ENCODE measurements at places on chromosomes 16 and 17. TPM values are rescaled to one million over a fixed set of nuclear protein-coding genes. Genes with fewer than 3 reads are reported as not detected.
A peak's percentile ranks its signal among the peaks of the same experiment; 100 is the strongest.

GRCh38 chr17:76281573-76282371 lies 16.6 kb downstream of the UBALD2 start:
- DNase-seq = no peak

GRCh38 chr17:80969030-80969673 lies 22.5 kb upstream of the CHMP6 start:
- peak; percentile 36 for DNase-seq

The GDPD3 gene
- total RNA-seq = 0.24 TPM

- no peak for DNase-seq
Measured at GRCh38 chr16:19431636-19432340, 14.1 kb downstream of the TMC5 start.

DNA sequence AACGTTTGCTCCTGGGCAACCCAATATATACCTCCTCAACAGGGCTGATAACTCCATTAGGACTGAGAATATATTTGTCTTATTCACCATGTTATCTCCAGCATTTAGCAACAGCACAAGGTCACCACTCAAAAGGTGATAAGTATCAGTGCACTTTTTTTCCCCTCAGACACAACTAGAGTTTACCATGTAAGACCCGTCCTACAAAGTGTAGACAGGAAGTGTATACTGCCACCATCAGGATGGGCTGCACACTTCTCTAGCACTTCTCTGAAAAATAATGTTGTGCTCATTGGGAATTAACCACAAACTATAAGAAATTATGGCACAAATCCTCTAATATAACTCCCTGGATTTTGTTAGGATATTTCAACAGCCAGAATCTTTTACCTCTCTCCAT lies 5.7 kb upstream of the VAT1L start:
- DNase-seq = no peak

DNA sequence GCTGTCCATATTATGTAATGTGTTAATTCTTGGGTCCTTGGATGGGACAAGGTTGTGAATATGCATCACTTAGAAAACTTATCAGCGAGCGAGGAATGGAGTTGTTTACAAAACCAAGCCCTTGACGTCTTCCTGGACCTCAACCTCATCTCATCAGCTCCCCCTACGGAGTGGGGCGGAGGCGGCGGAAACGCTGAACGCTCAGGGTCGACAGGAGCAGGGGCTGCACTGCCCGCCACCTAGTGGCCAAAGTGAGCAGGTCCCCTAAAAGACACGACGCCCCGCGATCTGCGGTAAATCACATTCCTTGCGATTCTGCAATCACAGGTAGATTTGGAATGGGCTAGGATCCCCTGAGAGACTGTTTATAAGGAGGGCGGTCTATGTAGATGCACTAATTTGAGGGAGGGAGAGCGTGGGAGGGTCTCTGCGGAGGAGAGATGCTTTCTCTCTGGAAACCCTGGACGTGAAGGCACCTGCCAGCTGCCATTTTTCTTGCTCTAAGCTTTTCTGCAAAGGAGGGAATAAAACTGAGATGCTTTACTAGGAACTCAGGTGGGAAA lies 5.4 kb upstream of the ICAM2 start:
- DNase-seq = peak; percentile 79

- DNase-seq = peak; percentile 70
Measured at GRCh38 chr16:12095275-12096156, 119.0 kb downstream of the SNX29 start.

DNA sequence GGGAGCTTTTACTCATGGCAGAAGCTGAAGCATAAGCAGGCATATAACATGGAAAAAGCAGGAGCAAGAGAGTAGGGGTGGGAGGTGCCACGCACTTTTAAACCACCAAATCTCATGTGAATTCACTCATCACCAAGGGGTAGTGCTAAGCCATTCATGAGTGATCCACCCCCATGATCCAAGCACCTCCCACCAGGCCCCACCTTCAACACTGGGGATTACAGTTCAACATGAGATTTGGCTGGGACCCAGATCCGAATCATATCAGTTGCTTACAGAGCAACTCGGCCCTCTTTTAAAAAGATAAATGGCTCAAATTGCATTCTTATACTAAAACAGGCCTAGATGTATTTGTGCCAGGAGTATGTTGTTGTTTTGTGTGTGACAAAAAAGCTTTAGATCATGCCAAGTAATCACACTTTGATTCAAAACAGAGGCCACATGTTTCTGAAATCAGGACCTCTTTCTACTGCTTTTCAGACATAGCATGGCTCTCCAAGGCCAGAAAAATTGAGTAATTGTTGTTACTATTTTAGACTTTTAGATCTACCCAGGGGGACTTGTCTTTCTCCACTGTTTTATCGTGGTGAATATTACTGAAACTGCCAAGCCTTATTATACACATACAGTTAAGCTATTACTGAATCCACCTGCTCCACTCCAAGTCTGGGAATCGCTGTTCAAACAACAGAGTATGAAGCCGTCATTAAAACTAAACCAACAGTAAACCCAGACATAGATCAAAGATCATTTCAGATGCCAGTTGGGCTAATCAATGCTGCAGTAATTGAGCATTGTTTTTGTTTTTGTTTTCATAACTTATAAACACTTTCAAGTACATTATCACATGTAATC lies 163.3 kb downstream of the KCNJ2 start:
- no peak for DNase-seq

DNA sequence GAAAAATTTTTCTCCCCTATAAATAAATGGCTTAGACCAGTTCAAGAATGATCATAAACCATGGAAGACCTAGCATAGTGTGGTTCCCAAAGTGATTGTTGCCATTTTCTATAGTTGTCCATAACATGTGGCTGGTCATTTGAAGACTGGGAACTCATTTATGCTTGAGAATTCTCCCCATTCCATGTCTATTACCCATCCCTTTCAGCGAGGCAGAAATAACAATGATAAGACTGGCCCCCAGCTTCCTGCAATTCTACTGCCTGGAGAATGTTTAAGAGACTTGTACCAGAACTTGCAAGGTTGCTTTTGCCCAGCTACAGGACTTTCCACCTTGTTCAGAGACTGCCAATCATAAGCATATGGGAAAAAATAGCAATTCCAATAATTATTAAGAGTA lies 146.5 kb upstream of the CDH11 start:
- no peak for DNase-seq

GRCh38 chr16:47141773-47142485 lies 1.8 kb downstream of the NETO2 start:
- DNase-seq = peak; percentile 87

The TNFRSF17 gene
- not detected for total RNA-seq

The MYH8 gene
- 853 TPM for total RNA-seq

DNA sequence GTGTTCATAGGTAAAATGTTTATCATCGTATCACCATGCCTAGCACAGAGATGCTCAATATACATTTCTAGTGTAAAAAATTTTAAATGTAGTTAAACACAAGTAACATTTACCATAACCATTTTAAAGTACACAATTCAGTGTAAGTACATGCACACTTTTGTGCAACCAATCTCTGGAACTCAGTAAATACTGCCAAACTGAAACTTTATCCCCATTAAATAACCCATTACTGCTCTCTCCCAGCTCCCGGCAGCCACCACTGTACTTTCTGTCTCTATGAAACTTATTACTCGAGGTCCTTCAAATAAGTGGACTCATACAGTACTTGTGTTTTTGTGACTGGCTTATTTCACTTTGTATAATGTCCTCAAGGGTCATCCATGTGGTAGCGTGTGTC lies 29.0 kb downstream of the RMI2 start:
- no peak for DNase-seq

- no peak for DNase-seq
Measured at GRCh38 chr17:3846437-3847164, 555 bp upstream of the NCBP3 start.

The PRSS53 gene
- total RNA-seq = 3.9 TPM

GRCh38 chr16:17776465-17776864 lies 305.7 kb upstream of the XYLT1 start:
- DNase-seq = no peak

The RNF157 gene
- total RNA-seq = 6.0 TPM

DNA sequence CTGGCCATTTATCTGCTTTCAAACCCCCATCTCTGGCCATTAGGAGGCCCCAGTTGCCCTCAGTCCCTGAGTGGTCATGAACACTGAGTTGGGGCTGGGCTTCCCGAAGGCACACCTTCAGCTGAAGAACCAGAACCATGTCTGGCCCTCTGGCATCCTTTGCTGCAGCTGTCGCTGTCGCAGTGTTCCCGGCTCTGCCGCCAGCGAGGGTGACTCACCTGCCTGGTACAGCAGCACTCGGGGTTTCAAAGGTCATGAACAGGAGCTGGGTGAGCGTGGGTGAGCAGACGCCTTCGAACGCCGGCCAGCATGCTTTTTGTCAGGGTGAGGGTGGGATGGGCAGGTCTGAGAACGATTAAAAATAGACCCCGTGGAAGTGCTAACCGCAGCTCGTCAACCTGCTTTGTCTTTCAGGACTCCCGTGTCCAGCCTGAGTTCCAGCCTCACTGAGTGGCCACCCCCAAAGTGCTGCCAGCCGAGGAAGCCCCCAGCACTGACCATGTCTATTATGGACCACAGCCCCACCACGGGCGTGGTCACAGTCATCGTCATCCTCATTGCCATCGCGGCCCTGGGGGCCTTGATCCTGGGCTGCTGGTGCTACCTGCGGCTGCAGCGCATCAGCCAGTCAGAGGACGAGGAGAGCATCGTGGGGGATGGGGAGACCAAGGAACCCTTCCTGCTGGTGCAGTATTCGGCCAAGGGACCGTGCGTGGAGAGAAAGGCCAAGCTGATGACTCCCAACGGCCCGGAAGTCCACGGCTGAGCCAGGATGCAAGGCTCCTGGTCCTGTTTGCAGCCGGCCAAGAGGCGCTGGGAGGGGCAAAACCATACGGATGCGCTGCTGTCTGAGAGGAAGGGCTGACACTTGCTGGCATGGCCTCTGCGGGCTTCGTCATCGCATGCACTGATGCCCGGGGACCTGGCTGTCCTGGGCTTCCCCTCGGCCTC lies 7.6 kb downstream of the SNN start:
- peak; percentile 94 for DNase-seq

DNA sequence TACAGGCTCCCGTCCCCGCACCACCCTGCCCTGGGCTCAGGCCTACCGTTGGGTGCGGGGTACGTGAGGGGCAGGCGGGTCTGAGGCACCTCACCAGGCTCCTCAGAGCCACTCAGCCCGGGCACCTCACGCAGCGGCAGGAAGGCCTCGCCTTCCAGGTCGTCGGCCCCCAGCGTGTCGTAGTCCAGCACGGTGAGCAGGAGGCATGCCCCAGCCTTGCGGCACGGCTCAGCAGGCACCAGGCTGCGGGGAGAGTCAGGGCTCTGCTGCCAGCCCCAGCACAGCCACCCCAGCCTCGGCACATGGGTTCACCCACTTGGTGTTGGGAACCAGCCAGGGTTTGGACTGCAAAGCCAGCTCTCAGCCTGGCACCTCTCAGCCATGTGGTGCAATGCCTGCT lies 15.5 kb downstream of the UNC13D start:
- no peak for DNase-seq

The STH gene
- not detected for total RNA-seq

The KRTAP4-1 gene
- total RNA-seq = not detected

The CANT1 gene
- total RNA-seq = 42.7 TPM

The DOC2A gene
- not detected for total RNA-seq

DNA sequence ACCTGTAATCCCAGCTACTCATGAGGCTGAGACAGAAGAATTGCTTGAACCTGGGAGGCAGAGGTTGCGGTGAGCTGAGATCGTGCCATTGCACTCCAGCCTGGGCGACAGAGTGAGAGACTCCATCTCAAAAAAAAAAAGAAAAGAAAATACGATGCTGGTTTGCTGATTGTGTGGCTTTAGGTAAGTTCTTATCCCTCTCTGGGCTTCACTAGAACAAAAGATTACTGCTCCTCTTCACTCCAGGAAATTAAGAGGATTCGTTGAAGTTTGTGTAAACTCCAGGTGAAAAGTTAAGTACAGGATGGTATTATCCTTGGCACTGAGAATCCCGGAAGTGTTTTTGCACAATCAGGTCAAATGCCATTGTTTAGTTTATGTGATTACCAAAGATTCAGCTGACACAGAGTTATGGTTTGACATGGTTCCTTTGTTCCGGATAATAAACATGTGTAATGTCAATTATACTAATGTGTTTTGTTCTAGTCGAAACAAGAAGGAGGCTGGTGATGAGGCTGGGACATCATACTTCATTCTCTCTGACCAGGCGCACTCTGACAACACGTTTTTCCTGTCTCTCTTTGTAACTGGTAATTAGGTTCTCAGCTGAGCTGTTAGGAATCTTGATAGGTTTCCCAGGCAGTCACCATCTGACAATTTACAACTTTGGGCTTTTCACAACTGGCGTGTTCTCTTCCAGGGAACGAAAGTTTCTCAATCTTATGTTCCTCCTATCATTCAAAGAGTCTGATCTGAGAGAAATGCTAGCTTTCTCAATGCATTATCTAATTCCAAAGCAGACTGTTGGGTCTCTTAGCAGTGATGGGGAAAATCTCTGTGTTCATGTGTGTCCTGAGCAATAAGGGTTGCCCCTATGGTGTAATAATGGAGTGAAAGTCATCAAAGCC lies 10.8 kb upstream of the TAOK1 start:
- no peak for DNase-seq

- no peak for DNase-seq
Measured at GRCh38 chr16:29775742-29776408, 2.2 kb upstream of the ZG16 start.

GRCh38 chr17:27669136-27669535 lies 38.1 kb downstream of the LGALS9 start:
- no peak for DNase-seq

GRCh38 chr16:74999219-74999608 lies 390 bp downstream of the ZNRF1 start:
- DNase-seq = no peak

DNA sequence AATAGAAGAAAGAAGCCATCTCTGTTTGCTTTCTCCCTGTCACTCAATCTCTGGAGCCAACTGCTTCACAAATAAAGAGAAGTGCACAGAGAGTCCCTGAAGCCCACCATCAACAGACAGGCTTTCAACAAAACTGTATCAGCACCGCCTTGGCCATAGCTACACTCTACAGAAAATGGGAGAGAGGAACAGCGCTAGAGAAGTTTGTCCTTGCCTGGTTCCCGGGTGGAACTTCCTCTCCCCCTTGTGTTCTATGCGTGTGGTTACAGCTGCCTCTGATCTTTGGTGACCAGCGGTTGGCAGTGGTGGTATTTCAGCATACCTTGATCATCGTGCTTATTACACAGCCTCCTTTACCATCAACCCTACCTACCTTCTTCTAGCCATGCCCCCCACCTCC lies 91.4 kb upstream of the CCL2 start:
- no peak for DNase-seq

DNA sequence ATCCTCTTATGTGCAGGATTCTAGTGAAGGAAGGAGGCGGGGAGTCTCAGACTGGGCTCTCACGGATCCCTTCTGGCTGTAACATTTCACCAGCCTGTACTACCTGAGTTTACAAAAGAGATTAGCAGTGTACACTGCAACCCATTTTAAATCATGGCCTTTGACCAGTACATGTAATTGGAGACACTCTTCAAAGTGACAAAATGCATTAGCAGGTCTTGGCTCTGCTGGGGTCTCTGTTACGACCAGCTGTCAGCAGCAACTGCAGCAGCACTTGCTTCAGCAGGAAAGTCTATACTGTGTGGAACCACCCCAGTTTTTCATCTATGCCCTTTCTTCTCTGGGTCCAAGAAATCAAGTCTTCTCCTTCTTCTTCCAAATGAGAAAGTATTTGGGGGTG lies 322.8 kb upstream of the ASIC2 start:
- DNase-seq = no peak

The KRT32 gene
- total RNA-seq = not detected
